ENCODE measurements at places on chromosomes 2 and 18.

DNA sequence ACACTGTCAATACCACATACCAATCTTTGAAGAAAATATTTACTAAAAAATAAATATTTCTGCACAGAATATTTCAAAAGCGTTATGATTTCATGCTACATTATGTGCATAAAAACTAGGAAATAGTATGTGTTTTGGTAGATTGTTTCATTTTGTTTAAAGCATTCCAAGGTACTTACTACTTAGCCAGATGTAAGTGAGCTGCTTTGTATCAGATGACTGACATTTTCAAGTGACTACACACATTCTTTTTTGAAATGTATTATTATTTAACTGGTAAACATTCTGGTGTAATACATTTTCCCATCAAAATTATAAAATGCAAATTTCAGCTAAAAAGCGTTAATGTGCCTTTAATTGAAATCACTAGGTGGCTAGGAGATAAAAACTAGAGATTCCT, 21.5 kb downstream of the GCA start:
- DNase-seq = no peak

DNA sequence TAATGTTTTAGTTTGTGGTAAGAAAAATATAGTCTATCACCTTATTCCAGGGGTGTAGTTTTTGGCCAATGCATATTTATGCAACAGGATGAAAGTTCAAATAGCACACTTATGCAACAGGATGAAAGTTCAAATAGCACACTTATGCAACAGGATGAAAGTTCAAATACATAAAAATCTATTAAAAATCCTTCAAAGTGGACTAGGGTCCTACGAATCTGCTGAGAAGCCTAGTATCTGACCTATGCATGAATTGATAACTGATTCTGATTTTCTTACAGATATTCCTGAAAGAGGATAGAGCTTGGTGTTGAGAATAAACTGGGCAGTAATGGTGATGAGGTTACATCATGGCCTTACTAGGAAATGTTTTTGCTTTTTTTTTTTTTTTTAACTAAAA, 2.8 kb downstream of the PECR start:
- no peak for DNase-seq

- no peak for DNase-seq
Measured at GRCh38 chr18:54716586-54716985, 111.7 kb upstream of the RAB27B start.

- no peak for DNase-seq
Measured at GRCh38 chr18:28050545-28050944, 126.4 kb downstream of the CDH2 start.

DNA sequence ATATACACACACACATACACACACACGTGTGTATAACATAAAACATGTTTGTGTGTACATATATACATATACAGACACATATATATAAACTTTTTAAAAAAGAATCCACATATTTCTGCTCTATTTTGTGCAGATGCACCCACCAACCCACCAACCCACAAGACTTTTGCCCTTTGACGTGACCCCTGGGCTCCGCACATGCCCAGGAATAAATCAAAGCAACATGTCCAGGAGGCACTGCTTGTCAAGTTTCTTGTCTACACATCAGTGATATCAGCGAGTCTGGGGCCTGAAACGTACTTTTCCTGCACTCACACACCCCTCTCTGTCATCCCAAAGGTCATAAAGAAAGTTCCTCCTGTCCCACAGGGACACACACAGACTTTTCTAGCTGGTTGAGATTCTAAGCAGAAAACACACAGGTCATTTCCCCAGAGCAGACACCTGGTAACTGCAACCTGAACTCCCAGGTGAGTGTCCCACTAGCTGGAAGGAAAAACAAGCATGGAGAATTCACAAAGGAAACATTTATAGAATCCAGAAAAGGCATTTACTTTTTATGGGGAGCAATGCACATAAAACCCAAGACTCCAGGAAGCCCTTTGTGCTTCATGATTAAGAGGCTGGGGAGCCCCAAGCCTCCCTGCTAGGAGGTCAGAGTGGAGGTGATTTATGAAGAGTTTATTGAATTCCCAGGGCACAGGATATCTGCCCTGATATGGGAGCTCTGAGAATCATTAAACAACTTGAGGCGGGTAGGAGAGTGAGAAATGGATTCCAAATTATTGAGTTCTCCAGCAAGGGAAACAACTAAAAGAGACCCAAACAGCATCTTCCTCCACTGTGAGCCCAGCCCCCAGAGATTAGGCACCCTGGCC, 211.6 kb downstream of the MGAT5 start:
- DNase-seq = no peak

DNA sequence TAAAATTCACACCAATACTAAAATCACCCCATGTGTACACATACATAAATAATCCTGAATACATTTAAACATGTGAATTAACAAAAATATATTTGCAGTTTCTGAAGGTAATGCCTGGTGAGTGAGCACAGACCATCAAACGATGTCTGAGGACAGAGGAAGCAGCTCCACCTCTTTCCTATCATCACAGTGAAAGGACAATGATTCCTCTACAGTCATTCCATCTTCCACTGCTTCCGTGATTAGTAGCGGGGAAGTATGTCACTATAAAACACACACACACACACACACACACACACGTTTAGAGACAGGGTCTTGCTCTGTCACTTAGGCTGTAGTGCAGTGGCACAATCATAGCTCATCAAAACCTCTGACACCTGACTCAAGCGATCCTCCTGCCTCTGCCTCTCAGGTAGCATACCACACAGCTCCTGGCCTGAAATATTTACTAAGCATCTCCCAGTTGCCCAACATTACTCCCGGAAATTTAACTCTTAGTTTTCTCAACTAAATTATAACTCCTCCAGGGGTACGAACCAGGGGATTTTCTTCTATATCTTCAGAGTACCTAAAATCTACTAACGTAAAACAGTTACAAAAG, 12.8 kb downstream of the FAM210A start:
- DNase-seq = no peak

- DNase-seq = no peak
Measured at GRCh38 chr2:165778187-165778556, 15.9 kb downstream of the GALNT3 start.

GRCh38 chr2:120195553-120195952, 27.6 kb downstream of the TMEM185B start:
- no peak for DNase-seq

- DNase-seq = no peak
Measured at GRCh38 chr2:48310581-48310980, 219.4 kb upstream of the STON1 start.

GRCh38 chr2:40564184-40564583, 112.3 kb upstream of the SLC8A1 start:
- DNase-seq = no peak

- DNase-seq = peak; percentile 53
Measured at GRCh38 chr18:31741097-31741735, 19.5 kb downstream of the SLC25A52 start.

- DNase-seq = no peak
Measured at GRCh38 chr2:190571686-190572085, 37.2 kb upstream of the NEMP2 start.

GRCh38 chr2:216519154-216519762, 20.6 kb downstream of the RPL37A start:
- peak; percentile 48 for DNase-seq

DNA sequence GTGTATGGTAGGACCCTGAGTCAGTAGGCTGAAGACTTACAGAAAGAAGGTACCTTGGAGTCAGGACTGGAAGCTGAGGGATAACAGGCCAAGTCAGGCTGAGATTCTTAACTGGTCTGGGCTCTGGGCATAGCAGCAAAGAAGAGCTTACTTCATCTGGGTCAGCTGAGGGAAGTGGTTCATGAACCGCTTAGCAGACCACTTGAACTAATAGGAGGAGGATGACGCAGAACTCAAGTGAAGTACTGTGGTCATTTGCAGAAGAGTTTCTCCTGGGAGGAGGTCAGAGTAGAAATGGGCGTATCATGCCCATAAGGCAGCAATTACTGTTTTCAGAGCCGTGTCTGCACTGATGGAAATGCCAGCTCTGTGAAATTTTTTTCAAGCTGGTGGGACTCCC, 164.5 kb downstream of the LCLAT1 start:
- no peak for DNase-seq

DNA sequence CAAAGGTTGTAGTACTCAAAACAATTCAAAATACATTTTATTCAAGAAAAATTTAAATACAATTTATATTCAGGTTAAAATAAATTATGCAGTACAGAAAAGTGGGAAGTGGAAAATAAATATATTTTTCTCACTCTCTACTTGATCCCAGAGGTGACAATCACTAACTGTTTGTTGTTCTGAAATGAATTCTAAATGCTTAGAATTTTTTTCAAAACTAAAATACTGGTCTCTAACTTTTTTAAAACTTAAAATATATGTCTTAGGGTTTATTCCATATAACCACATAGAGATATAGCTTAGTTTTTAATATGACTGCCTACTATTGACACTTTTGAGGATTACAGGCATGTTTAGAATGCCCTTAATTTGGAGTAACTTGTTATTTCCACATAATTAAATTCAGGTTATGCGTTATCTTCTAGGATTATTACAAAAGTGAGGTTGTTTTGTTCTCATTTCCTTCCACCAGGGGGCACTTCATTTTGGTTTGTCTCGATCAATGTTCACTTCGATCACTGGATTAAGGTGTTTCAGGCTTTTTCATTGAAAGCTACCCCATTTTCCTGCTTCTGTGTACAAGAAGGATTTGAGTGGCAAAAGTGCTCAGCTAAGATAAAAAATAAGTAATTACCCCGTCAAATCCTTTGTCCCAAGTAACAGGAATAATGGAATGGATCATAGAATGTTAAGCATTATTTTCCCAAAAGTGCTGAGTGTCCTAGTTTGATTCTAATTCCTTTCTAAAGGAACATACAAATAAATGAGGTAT, 27.1 kb upstream of the TFPI start:
- DNase-seq = no peak

DNA sequence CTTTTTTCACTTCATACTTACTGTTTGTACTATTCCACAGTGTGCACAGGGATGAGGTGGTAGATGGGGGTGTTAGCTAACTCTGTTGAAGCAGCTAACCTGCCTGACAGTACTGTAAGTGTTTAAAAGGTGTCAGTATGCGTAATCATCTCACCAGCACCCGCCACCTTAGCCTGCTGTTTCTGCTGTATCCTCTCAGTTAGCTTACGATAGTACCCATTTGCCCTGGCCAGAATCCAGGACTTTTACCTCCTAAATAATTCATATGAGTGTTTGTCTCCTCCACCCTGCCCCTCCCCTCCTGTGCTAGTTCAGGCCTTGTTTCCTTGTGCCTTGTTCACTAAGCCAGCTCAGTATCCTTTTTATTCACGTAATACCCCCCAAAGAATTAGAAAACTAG, 34.2 kb downstream of the TRAPPC12 start:
- DNase-seq = no peak

DNA sequence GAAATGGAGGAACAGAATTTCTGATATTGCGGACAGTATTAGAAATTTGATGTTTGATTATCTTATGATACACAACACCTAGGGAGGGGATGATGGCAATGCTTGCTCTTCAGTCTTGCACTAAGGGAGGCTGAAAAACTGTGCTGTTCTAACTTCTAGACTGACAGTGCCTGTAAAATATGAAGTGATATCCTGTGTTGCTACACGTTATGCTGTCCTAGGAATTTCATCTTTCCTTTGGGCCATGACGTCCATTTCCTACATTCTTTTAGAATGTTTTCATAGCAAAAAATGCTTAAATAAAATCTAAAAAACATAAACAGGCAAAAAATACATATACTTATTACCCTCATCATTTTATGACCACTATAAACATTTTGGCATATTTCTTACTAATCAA, 55.3 kb downstream of the OSBPL1A start:
- DNase-seq = no peak

- DNase-seq = no peak
Measured at GRCh38 chr2:71498261-71498701, 44.9 kb downstream of the DYSF start.

GRCh38 chr2:131037398-131038257, 55.6 kb downstream of the FAM168B start:
- DNase-seq = no peak

DNA sequence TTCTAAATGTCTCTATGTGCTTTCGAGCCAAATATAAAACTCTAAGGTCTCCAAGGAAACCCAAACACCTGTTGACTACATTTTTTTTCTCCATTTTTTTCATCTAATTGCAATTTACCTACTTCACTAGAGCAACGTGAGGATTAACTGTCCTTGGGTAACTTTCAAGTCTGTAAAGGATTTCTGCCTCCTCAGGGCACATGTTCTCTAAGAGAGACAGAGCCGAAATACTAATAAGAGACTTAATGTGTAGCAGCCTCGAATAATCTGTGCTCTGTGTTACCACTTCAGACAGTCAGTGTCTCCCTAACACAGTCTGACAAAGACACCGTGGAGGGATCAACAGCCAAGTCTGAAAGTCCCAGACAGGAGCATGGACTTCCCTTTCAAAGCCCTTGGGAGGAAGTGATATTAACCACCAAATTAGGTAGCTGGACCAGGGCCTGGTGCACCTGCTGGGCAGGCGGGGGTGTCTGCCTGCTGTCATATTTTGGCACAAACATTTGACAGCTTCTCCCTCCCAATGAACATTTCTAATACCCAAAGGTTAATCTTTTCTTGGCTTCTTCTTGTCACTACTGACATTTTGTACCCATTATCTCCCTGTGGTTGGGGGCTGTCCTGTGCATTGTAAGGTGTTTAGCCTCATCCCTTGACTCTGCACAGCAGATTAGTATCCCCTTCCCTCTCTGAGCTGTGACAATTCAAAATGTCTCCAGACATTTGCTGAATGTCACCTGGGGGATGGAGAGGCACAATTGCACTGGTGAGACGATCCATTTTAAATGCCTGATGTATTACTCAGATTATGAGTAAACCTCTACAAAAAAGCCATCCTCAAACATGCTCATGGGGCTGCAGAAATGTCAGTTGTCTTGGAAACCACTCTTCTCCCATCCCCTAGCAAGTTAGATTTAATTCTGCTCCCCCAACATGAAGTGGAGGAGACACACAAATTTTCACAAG, 45.7 kb upstream of the LYPD1 start:
- DNase-seq = no peak

DNA sequence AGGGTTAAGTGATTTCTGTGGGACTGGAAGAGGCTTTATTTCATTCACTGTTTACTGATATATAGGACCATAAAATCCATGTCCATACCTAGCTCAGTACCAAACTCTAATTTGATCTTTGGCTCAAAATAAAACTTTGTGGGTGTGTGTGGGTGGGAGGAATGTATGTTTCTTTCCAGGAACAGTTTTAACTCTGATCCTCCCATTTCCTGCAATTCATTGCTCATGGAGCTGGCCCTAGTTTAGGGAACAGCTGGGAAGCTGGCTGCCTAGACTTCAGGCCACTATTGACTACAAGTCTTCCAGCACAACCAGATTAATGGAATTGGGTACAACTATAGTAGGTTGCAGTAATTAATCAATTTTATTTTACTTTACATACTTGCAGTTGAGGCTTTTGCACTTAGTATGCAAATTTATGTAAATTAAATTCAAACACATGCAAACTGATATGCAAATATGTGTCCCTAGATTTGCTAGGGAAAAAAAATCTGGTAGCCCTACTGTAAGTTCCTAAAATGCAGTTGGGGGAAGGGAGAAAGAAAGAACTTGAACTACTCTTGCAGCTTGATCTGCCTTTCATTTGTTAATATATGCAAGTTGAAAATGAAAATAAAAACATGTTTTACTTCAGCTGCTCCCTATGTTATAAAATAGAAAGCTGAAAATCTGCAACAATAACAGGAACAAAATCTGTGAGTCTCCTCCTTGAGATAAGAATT, 1070.3 kb upstream of the CELF4 start:
- no peak for DNase-seq
